ENCODE measurements at places on chromosomes 12 and 14.
A peak's percentile ranks its signal among the peaks of the same experiment; 100 is the strongest.

DNA sequence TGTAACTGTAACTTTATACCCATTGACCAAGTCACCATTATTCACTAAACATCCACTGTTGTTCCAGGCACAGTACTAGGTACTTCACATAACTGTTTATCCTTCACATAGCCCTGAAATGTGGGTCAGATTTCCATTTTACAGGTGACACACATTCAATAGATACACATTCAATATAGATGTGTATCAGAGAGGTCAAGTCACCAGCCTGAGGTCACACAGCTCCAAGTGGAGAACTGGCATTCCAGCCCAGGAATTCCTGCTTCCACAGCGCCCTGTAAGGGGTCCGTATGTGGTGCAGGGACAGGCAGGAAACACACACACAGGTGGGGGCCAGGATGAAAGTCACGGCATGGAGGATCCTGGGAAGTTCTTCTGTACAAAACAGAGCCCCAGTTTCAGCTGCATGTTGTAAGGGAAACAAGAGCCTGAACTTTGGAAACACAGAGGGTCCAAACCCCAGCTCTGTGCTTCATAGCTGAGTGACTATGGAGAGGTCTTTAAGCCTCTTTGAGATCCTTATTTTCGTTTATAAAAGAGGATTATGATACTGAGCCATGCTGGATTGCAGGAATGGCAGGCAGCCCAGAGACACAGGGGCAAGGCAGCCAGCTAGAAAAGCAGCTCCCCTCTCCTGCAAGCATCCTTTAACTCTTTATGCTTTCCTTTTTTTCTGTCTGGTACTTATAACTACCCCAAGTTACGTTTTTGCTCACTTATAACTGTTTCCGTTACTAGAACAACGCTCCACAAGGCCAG, 50.3 kb upstream of the DICER1 start:
- DNase-seq: no peak

GRCh38 chr12:107337346-107338095, 244.2 kb upstream of the CRY1 start:
- peak; percentile 33 for DNase-seq

GRCh38 chr14:90903101-90903500, 86.9 kb upstream of the TTC7B start:
- DNase-seq: no peak

- no peak for DNase-seq
These were observed 4.2 kb downstream of the PLEKHG3 start for GRCh38 chr14:64708148-64709004.

DNA sequence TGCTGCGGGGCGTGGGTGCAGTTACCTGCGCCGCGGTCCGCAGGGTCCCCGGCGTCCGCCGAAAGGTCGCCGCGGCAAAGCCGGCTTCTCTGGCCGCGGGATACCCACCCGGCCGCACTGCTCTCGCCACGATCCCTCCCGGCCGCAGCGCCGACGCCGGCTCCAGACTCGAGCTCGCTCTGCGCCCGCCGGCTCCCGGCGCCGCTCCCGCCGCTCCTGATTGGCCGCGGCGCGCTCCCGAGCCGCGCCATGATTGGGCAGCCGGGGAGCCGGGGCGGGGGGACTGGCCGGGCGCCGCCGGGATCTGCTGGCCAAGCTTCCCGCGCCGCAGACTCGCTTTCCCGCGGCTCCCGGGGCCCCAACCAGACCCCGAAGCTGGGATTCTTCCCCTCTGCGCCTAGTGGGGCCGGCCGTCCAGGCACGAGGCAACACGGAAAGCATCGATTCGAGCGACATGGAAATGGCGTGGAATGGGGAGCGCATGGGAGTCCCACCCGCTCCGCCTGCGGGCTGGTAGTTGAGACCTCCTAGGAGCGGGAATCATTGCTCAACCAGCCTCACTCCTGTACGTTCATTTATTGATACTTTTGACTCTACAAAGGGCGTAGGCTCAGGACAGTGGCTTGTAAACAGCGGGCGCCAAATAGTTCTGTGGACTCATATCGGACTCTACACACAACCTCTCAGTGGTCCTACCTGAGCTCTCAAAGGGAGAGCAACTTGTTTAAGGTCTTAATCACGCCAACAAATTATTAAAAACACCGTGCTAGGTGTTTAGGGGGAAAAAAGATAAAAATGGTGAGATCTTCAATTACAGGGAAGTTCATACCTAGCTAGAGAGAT, 36.4 kb upstream of the STON2 start:
- peak; percentile 10 for DNase-seq

- DNase-seq: no peak
These were observed 73.9 kb upstream of the HIF1A start for GRCh38 chr14:61621444-61621843.

- DNase-seq: no peak
These were observed 400.0 kb upstream of the FLRT2 start for GRCh38 chr14:85129921-85130320.

- no peak for DNase-seq
These were observed 68.3 kb downstream of the FOXN3 start for GRCh38 chr14:89348722-89349121.

DNA sequence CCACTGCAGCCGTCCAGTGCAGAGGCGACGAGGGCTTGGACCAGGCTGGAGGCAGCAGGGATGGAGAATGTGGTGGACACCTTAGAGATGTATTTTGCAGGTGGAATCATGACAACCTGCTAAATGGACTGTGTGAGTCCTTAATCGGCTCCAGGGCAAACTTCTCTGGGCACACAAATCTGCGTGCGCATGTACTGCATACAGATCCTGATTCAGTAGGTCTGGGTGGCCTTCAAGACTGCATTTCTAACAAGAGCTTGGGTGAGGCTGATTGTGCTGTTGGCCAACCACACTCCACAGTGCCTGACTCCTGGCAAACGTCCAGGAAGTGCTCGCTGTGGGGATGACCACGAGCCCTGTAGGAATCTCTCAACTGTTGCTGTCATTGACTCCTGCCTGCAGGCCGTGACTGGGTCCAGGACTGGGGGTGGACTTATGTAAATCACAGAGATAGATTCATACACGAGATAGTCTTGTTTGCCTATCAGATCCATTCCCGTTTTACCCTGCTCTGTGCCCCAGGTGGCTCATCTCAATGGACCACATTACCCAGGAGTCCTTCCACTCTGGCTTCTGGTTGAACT, 27.2 kb downstream of the JDP2 start:
- DNase-seq: peak; percentile 56

DNA sequence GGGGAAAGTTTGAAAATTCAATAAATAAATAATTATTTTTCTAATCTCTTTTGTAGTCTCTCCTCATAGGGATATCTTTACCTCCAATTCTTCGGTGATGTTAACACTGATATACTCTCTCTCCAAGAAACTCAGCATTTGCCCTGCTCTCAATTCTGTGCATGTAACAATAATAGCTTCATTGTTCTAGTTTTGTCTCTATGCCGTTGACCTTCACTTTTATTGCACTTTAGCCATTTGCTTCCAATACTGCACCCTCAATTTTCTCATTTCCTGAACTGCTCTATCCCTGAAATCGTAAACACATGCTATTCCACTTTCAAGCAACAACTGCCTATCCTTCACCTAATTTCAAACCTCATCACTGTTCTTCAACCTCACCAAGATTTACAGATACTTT, 645.0 kb downstream of the C12orf50 start:
- no peak for DNase-seq

- DNase-seq: peak; percentile 39
These were observed 38.4 kb upstream of the CPM start for GRCh38 chr12:68971404-68971803.

DNA sequence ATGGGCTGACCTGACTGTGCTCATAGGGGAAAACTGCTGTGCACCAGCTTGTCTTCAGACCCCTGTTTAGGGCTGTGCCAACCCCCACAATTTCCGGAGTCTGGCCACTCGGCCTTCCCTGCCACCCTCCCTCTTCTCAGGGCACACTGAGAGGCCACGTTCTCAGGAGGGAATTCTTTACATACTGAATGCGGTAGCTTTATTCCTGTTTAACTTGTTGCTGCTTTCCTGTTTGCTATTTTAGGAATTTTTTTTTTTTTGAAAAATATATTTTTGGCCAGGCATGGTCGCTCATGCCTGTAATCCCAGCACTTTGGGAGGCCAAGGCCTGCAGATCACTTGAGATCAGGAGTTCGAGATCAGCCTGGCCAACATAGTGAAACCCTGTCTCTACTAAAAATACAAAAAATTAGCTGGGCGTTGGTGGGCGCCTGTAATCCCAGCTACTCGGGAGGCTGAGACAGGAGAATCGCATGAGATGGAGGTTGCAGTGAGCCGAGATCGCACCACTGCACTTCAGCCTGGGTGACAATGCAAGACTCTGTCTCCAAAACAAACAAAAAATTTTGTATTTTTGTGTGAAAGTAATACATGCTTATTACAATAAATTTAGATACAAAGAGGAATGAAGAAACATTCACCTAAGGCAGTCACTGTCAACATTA, 39.5 kb downstream of the TPCN1 start:
- DNase-seq: no peak

DNA sequence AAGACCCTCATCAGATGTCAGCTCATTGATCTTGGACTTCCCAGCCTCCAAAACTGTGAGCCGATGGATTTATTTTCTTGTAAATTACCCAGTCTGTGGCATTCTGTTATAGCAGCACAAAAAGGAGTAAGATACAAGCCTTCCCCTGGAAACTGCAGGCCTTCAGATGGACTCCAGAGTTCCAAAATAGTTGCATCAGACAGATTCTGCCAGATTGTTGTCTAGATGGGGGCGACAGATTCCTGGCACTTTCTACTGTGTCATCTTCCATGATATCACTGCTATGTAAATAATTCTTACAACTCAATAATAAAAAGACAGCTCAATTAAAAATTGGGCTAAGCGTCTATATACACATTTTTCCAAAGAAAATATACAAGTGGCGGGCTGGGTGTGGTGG, 17.2 kb upstream of the MARK3 start:
- no peak for DNase-seq

DNA sequence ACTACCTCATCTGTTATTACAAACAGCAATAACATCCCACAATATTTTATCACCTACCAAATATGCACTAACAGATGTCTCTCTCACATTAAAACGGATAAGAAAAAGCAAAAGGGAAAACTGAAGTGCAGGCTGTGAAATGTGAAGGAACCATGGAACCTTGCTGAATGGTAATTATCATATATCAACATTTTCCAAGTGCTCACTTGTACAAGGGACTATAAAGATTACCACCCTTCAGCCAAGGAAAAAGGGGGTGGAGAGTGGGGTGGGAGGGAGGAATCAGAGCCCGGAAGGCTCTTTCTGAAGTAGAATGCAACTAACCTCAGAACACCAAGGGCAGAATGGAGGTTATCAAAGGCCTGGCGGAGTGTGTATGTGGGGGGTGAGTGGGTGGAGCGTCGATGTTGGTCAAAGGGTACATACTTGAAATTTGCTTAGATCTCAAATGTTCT, 1.2 kb downstream of the SNX6 start:
- DNase-seq: no peak

- no peak for DNase-seq
These were observed 29.5 kb upstream of the INF2 start for GRCh38 chr14:104659764-104660523.

- peak; percentile 59 for DNase-seq
These were observed 112.8 kb downstream of the NAV3 start for GRCh38 chr12:77943466-77943865.
